ENCODE measurements at places on chromosomes 1 and 21.

- no peak for DNase-seq
- peaks cover 1% of the 10 kb centered on the region for H3K27me3 ChIP-seq
- peaks cover 15% of the 10 kb centered on the region for H3K4me1 ChIP-seq
- H3K4me3 ChIP-seq: no peak overlapping the region
- peaks cover 11% of the 10 kb centered on the region for H3K36me3 ChIP-seq
- no peak overlapping the region for H3K27ac ChIP-seq
Measured at GRCh38 chr21:31913182-31913608, 40.4 kb downstream of the HUNK start.

DNA sequence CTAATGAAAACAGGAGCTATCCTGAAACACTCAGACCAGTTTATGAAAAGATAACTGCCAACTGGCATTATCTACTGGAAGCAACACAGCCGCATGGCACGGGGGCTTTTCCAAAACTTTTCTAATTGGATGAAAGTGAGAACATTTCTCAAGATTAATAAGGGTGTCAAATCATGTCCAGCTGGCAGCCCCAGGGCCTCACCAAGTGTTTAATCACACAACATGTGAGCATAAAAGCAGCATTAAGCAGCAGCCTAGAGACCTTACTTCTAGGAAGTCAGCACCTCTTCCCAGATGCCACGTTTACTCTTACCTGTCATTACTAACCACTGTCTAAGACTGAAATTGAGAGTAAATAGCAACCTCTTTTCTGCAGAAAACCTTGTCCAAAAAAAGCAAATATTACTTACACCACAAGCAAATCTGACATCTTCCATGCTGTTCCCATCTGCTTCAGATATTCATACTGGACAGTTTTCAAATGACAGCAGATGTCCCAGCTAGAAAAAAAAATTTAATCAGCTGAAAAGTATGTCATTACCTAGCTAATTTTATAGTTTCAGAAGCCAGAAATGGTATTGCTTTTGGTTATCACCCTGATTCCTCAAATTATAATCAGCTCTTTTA lies 341.5 kb upstream of the ZP4 start:
- no peaks in the 10 kb centered on the region for H3K36me3 ChIP-seq
- H3K27me3 ChIP-seq: no peaks in the 10 kb centered on the region
- H3K4me1 ChIP-seq: no peaks in the 10 kb centered on the region

DNA sequence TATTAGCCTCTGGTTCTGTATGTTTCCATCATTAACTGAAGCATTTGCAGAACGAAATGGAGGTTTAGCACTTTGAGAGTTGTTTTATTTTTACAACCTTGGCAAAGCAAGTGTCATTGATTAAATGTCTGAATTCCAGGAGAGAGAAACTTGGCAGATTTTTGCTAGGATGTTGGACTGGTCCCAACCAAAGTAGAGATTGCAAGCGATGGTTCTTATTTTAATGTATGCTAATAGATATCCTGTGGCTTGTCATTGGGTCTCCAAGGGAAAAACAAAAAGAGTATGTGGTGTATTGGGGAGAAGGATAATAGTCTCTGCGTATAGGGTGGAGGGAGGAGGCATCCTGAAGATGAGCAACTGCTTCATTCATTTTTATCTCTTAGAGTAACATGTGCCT lies 457.2 kb upstream of the RUNX1 start:
- no peak overlapping the region for H3K27ac ChIP-seq
- H3K4me1 ChIP-seq: peaks cover 9% of the 10 kb centered on the region
- no peak for DNase-seq
- no peaks in the 10 kb centered on the region for H3K27me3 ChIP-seq
- H3K4me3 ChIP-seq: no peak overlapping the region

DNA sequence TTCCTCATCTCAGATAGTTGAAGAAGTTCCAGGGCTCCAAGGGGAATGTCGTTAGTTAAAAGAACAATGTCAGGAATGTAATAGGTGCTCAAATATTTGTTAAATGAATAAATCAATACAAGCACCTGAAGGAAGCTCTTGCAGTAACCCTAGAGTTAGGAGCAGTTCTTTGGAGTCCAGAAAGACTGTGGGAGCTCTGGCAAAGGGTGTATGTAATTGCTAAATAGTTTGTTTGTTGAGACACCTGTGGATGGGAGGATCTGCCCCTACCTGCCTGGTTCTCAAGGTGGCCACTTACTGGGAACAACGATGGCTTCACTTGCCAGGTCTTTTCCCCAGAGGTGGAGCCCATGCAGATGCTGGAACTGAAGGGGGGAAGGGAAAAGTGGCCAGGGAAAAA lies 27.5 kb upstream of the JUN start:
- no peak for DNase-seq
- H3K4me1 ChIP-seq: peaks cover 3% of the 10 kb centered on the region
- H3K27me3 ChIP-seq: peaks cover 6% of the 10 kb centered on the region

- peaks cover 5% of the 10 kb centered on the region for H3K36me3 ChIP-seq
- peaks cover 13% of the 10 kb centered on the region for H3K4me1 ChIP-seq
Measured at GRCh38 chr1:93734999-93735398, 53.4 kb upstream of the BCAR3 start.

Data from glutamatergic neuron (in vitro differentiated cells).